ENCODE measurements at places on chromosomes 2 and 18.

DNA sequence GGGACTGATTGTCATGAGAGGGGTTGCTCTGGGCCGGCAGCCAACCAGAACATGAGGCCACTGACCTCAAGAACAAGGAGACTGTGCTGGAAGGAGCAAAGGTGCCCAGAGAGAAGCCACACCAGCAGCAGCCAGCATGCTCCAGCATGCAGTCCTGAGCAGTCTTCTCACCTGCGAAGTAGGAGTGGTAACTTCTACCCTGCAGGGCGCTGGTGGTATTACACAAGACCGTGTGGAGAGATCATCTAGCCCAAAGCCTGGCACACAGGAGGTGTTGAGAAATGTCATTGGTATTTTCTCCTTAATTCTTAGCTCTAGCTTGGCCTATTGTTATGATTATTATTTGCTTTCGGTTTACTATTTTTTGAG is 132.7 kb downstream of the TSN start:
- DNase-seq = no peak

DNA sequence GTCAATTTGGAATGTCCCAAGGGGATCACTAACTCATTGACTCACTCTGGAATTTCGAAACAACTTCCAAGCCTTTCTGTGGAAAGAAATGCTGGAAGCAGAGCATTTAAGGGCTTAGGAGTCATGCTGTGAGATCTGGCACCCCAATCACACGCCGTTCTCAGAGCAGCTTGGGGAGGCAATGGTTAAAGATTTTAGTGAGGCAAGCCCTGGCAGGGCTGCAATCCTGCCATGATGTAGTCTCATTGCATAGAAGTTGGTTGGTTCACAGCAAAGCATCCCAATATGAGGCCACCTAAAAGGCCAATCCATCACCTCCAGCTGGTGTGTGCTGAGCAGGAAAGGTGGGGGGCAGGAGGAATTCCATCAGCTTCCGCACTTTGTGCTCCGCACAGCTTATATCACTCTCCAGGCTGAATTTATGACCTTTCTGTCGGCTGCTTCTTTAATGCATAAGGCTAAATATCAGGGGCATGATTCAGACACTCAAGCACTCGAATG is 1043.9 kb upstream of the POU3F3 start:
- DNase-seq = no peak

GRCh38 chr2:101399021-101399799 is 11.9 kb upstream of the CREG2 start:
- no peak for DNase-seq

DNA sequence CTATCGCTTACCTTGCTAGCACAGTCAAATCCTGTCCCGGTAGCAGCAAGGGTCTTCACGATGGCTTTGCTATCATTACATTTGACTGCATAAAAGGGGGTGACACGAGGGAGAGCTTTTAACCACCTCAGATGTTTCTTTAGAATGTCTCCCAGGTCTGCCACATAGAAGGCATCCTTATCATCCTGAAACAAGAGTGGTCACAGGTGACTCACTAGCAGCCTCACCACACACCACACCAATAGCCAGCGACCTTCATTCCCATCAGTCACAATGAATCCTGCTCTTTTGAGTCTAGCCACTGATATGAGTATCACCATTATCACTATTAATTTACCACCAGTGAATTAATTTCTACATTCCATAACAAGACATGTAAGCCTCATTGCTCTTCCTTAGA is 3.7 kb downstream of the ODC1 start:
- no peak for DNase-seq

- peak; percentile 77 for DNase-seq
Observed at GRCh38 chr2:101253013-101253702, 472 bp downstream of the CNOT11 start.

GRCh38 chr2:217096474-217097225 is 236.8 kb upstream of the TNP1 start:
- DNase-seq = no peak

GRCh38 chr2:163658556-163658955 is 77.3 kb downstream of the FIGN start:
- no peak for DNase-seq

DNA sequence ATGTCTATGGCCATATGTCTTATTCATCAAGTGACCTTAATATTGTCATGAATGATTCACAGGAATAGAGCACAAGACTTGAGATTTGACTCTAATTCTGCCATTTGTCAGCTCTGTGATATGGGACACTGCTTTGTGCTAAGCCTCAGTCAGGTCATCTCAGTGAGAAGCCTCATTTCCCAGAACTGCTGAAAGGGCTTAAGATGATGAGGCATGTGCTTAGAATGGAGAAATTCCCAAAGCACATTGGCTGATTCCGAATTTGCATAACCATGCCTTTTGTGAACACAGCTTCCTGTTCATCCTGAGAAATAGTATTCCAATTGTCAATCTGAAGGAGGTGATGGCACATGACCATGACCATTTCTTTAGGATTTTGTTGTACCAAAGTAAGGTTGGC is 218.1 kb downstream of the ALK start:
- DNase-seq = no peak

- DNase-seq = no peak
Observed at GRCh38 chr2:7288484-7288883, 371.3 kb downstream of the RNF144A start.

GRCh38 chr2:60490848-60491247 is 62.6 kb downstream of the BCL11A start:
- DNase-seq = no peak

DNA sequence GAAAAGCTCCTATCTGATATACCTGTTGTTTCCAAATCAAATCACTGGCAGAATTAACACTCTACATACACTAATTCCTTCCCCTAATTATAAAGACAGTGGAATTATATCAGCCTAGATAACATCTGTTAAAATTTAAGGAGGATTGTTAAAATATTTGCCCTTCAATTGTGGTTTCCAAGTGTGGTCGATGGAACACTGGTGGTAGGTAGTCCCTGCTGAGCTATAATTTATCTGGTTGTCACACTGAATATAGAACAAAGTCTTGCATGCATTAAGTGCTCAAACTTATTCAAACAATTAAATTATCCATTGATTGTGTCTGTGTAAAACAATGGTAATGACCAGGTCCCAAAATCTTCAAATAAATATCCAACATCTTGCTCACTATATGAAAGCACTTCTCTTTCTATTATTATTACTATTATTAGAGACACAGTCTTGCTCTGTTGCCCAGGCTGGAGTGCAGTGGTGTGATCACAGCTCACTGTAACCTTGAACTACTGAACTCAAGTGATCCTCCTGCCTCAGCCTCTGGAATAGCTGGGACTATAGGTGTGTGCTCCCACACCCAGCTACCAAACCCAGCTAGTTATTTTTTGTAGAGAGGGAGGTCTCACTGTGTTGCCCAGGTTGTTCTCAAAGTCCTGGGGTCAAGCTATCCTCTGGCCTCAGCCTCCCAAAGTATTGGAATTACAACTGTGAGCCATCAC is 12.0 kb downstream of the CDH2 start:
- no peak for DNase-seq

- DNase-seq = no peak
Observed at GRCh38 chr18:3394648-3395047, 55.3 kb upstream of the TGIF1 start.

- DNase-seq = no peak
Observed at GRCh38 chr2:83378921-83379320, 1080.2 kb downstream of the SUCLG1 start.

GRCh38 chr18:8391068-8391467 is 218.2 kb upstream of the RAB12 start:
- DNase-seq = no peak

GRCh38 chr2:72024451-72025175 is 123.0 kb downstream of the CYP26B1 start:
- DNase-seq = no peak

DNA sequence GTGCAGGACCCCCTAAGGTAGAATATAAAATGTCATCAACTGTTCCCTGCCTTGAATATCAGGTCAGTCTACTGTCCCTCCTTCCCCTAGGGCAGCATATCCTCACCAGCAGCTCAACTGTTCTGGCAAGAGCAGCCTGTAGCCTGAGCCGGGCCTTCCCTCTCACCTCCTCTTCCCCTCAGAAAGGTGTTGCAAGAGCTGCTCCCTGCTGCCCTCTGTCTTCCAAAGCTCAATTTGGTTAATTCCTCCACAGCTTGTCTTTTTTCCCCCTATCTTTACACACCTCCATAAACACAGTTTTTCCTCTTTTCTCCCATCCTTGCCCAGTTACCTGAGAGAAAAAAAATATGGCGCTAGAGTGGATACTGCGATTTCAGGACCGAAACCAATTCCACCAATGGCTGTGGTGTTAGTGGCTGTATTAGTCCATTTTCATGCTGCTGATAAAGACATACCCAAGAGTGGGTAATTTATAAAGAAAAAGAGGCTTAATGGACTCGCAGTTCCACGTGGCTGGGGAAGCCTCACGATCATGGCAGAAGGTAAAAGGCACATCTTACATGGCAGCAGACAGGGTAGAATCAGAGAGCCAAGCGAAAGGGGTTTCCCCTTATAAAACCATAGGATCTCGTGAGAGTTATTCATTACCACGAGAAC is 184.7 kb downstream of the MREG start:
- no peak for DNase-seq

DNA sequence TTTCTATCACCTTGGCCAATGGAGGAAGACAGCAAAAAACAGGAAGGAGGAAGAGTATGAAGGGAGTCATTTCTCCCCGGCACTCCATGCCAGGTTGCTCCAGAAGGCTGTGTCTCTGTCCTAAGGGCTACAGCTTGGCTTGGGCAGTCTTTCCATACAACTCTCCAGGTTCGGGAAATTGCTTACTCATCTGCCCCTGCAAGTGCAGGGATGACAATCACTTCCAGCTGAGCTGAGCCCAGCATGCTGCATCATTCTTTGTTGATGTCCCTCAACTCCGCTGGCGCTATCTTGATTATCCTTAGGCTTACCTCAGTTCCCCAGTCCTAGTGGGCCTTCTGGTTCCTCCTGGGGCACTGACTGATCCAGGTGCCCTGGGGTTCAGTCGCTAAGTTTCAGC is 86.9 kb upstream of the COPS8 start:
- DNase-seq = no peak

DNA sequence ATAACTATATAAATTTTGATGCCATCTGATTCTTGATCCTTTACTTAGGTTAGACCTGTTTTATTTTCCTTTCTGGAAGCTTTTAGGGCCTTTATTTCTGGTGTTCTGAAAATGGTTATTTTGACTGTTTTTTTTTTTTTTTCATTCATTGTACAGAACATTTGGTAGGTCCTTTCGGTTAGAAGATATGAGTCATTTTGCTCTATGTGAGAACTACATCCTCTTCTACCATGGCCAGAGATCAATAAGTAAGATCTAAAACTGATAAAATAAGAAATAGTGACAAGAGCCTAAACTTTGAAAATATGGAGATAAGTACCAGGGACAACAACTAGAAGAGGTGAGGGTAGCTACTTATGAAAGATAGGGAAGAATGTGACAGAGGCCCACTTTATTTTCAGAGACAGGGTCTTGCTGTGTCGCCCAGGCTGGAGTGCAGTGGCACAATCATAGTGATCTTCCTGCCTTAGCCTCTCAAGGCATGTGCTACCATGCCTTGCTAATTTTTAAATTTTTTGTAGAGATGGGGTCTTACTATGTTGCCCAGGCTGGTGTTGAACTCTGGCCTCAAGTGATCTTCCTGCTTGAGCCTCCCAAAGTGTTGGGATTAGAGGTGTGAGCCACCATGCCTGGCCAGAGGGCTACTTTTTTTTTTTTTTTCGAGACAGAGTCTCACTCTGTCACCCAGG is 66.5 kb downstream of the EIF2AK3 start:
- DNase-seq = no peak

DNA sequence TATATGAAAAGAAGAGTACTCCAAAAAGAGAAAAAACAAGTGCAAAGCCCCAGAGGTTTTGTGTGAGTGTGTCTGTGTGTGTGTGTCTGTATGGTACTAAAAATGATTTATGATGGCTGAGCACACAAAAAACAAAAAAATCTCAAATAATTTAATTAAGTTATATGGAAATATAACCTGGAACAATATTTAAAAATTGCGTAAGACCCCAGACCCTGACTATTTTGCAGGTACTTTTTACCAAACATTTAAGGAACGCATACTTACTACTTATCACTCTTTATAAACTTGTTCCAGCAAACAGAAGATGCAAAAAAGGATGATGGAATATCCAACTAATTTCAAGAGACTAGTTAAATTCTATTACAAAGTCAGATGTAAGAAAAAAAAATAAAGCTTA is 317.4 kb upstream of the KCNH7 start:
- DNase-seq = no peak

DNA sequence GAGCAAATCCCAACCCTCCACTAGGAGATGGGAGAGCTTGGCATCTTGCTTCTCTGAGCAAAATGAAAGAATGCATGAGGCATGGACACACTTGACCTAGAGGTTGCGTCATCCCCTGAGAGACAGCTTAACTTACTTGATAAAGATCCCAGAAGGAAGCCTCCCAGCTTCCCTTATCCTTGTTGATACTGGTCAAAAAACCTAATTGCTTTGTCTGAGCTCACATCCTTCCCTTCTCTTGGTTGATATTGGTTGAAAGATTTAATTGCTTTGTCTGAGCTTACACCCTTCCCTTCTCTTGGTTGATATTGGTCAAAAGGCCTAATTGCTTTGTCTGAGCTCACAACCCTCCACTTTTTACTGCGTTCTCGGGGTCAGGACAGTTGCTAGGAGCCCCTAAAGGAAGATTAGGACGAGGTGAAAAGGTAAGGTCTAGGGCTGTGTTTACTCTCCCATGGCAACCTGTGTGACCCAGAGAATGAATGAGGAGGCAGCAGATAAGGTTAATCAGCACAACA is 12.2 kb upstream of the BOD1L2 start:
- DNase-seq = no peak

Measured in activated gamma-delta T cell treated with Interleukin-2 at 50 U/mL for 16 hours (primary cell).